A172 (cell line): ENCODE measurements at places on chromosomes 7 and 10. TPM values are rescaled to one million over a fixed set of nuclear protein-coding genes. Genes with fewer than 3 reads are reported as not detected.

Gene SEMA3E
- 0.29 and 3.6 TPM in 2 replicates for total RNA-seq

Gene STK31
- 0.07 and 0.45 TPM in 2 replicates for total RNA-seq

Gene TMEM236
- total RNA-seq = 0.05 and 0.12 TPM in 2 replicates

Gene NODAL
- total RNA-seq = not detected in 2 replicates

Gene NKX1-2
- total RNA-seq = 0.22 TPM in 1 of 2 replicates, not detected in the other

Gene FAM13C
- total RNA-seq = 0.22 TPM in 1 of 2 replicates, not detected in the other

Gene SLC18A2
- total RNA-seq = not detected in 2 replicates

Gene MASTL
- 42.4 and 42.6 TPM in 2 replicates for total RNA-seq

Gene HOXA7
- total RNA-seq = not detected in 2 replicates

Gene ELAPOR2
- 1.2 and 3.3 TPM in 2 replicates for total RNA-seq

Gene SPDYE1
- not detected in 2 replicates for total RNA-seq

Gene FRMPD2
- total RNA-seq = not detected in 2 replicates

Gene ZNF138
- total RNA-seq = 9.4 and 17.0 TPM in 2 replicates

Gene ABCB4
- not detected in 2 replicates for total RNA-seq

Gene PAX4
- not detected in 2 replicates for total RNA-seq
